ENCODE measurements at places on chromosomes 16 and 17. TPM values are rescaled to one million over a fixed set of nuclear protein-coding genes. Genes with fewer than 3 reads are reported as not detected.
A peak's percentile ranks its signal among the peaks of the same experiment; 100 is the strongest.

GP1BA gene
- total RNA-seq = not detected

ALDH3A1 gene
- total RNA-seq = 0.31 TPM

KLHL10 gene
- not detected for total RNA-seq

HOXB13 gene
- 0.16 TPM for total RNA-seq

ATP2A1 gene
- total RNA-seq = 0.16 TPM

KRT28 gene
- not detected for total RNA-seq

CCL8 gene
- 0.16 TPM for total RNA-seq

DNA sequence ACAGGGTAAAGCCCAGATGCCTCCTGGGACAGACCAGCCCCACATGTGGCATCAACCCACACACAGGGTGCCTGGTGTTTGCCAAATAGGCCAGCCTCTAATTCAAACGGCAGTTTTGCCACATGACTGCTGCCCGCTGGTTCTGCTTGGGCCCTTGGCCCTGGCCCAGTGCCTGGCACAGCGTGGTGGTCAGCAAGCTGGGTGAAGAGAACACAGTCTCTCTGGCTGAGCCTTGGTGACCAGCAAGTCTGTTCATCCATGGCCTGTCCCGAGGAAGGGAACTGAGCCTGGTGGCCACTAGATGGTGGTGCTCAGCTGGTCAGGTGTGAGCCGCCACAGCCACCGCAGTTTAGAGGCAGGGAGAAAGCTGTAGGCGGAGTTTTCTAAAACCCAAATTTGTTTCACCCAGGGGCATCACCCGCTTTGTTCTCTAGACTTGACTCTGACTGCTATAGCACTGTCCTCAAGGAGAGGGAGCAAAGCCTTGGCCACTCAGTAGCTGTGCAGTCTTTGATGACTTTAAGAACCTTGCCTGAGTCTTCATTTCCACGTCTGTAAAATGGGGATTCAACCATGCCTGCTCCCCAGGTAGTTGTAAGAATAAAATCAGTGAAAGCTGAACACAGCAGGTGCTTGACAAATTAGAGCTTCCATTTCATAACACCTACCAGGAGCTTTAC lies 4.7 kb upstream of the GFAP start:
- DNase-seq = peak; percentile 77

DNA sequence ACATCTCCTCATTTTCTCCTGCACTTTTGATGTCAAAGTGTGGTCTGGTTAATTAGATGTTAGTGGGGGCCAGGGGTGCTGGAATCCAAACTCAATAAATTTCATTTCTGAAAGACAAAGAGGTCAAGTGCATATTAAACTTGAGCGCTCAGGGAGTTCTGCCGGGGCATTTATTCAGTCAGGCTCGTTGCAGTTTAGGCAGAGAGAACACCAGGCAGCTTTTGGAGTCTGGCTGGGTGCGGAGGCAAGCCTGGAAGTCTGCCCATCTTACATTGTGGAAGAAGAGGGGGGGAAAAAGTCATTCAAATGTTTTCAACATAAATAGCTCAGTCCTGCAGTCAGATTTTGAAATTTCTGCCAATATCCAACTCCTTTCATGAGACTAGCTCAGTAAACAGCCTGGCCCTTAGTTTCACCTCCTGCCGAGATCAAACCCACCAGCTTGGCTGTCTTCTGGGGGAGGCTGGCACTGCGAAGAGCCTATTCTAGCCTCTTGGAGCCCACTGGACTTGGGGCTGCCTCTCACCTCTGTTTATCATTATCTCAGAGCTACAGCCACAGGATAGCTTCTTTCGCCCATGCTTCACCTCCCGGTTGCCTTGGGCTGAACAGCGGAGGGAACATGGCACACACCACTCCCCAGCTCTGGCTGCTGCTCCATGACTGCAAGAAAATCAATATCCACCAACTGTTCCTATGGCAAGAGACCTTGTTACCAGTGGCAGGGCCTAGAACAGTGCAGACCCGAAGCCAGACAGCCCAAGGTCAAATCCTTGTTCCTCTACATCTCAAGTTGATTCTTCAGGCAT lies 177.4 kb upstream of the CDH5 start:
- DNase-seq = peak; percentile 18

- DNase-seq = no peak
These were observed 29.6 kb upstream of the FOXK2 start for GRCh38 chr17:82489851-82490511.

DNA sequence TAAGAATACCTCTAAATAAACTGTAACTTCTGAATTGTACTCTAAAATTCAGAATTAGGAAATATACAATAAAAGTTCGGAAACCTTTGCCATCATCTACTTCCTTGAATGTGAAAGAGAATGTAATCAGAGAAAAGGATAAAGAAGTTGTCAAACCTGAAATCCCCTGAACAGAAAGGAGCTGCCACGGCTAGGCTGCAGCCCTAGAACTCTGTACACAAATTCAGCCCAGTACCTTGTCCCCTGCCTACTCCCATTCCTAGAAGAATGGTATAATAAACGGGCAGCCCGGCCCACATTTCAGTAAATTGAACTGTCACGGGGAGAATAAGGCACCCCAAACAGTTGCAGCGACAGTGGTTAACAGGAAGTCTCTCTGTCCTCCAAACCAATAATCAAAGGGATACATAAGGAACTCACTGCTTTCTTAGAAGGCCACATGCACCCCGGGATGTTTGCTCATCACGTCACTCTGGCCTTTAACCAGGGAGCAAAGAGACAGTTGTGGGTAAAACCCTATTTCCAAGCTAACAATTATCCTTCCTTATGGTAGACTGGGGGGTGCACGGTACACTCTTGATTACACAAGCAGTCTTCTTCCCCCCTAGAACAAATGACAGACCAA lies 24.3 kb upstream of the RFFL start:
- peak; percentile 43 for DNase-seq

- no peak for DNase-seq
These were observed 823 bp downstream of the NBR1 start for GRCh38 chr17:43171586-43172487.

- DNase-seq = no peak
These were observed 77.9 kb upstream of the TANC2 start for GRCh38 chr17:62888148-62888547.

DNA sequence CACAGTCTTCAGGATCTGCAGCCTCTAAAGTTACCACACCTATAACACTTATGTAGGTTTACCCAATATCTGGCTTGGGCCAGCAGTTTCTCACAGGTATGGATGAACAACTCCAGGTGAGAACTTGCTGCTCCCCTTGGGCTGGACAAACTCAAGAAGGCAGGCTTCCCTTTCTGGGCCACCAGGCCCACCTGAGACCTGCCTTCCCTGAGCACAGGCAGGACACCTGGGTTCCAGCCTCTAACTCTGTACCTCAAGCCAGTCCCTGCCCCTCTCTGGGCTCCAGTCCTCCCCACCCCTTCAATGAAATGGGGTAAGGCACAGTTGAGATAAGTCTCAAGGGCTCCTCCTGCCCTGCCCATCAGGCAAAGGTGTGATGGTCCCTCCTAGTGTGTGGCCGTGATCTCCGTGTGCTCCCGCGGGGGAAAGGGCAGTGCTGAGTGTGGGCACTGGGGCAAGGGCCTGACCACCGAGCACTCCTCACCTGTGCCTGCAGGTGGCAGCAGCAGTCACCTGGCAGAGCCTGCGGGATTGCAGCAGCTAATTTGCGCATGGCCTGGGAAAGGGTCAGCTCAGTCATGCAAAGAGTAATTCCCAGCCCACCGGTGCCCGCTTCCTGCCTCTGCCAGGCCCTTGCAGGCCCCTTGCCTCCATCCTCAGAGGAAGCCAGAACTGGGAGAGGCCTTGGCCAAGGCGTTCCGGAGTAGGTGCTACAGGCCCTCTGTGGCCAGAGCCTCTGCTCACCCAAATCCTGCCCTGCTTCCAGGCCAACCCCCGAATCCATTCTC lies 28.2 kb upstream of the ADGRG1 start:
- no peak for DNase-seq

- DNase-seq = peak; percentile 91
These were observed 45.8 kb upstream of the PVALEF start for GRCh38 chr17:81119223-81120148.

DNA sequence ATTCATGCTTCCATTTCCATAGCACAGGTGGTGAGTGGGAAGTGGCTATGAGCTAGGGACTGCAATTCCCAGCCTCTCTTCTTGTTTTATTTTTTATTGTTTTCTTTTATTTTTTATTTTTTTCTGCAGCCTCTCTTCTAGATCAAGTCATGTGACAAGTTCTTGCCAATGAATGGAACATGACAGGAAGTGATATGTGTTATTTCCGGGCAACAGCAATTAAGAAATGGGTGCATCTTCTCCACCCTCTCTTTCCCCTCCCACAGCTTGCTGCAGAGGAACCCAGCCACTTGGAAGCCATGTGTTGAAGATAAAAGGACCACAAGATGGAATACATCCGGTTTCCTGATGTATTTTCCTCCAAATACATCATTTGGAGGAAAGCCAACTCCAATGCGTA lies 23.6 kb downstream of the IRX5 start:
- DNase-seq = no peak

GRCh38 chr17:60165971-60166370 lies 16.2 kb downstream of the CA4 start:
- DNase-seq = no peak

GRCh38 chr17:41211845-41212466 lies 14.5 kb upstream of the KRTAP9-2 start:
- no peak for DNase-seq

DNA sequence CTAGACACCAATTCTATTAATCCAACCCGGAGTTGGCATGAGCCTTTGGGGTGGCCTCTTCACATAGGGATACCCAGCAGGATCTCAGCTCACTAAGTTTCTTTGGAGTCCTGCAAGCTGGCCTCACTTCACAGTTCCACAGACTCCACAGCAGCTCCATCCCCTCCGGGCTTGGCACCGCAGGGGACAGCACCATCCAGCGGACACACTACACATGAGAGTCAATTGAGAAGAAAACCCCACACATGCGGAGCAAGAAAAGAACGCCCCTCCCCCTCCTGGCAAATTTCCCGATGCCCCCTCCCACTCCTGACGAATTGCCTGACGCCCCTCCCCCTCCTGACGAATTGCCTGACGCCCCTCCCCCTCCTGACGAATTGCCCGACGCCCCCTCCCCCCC lies 31.1 kb downstream of the KLHDC4 start:
- no peak for DNase-seq

DNA sequence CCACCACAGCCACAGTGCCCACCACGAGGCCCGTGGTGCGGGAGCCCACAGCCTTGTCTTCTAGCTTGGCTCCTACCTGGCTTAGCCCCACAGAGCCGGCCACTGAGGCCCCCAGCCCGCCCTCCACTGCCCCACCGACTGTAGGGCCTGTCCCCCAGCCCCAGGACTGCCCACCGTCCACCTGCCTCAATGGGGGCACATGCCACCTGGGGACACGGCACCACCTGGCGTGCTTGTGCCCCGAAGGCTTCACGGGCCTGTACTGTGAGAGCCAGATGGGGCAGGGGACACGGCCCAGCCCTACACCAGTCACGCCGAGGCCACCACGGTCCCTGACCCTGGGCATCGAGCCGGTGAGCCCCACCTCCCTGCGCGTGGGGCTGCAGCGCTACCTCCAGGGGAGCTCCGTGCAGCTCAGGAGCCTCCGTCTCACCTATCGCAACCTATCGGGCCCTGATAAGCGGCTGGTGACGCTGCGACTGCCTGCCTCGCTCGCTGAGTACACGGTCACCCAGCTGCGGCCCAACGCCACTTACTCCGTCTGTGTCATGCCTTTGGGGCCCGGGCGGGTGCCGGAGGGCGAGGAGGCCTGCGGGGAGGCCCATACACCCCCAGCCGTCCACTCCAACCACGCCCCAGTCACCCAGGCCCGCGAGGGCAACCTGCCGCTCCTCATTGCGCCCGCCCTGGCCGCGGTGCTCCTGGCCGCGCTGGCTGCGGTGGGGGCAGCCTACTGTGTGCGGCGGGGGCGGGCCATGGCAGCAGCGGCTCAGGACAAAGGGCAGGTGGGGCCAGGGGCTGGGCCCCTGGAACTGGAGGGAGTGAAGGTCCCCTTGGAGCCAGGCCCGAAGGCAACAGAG lies 10.5 kb downstream of the VASN start:
- no peak for DNase-seq

DNA sequence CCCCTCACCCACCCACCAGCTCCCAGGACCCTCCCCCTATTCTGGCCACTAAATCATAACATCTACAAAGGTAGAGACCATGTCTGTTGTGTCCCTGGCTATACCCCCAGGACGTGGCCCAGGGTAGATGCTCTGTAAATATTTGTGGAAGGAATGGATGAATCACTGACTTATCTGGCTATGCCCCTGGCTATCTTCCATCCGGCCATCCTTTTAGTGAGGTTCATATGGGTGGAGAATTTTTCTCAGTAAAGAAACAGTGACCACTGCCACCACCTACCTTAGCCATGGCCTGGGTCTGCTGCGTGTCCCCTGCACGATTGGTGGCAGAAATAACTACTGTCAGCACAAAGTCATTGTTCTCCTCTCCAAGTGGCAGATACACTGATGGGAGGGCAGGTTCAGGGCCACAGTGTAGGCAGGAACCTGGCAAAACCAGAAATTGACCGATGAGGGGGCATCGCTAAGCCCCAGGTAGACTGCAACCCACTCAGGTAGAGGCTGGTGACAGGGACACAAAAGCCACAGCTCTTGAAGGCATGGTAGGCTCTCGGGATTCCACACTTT lies 63.1 kb upstream of the BCO1 start:
- DNase-seq = no peak

GRCh38 chr16:89261691-89262563 lies 44.4 kb downstream of the ZNF778 start:
- no peak for DNase-seq

DNA sequence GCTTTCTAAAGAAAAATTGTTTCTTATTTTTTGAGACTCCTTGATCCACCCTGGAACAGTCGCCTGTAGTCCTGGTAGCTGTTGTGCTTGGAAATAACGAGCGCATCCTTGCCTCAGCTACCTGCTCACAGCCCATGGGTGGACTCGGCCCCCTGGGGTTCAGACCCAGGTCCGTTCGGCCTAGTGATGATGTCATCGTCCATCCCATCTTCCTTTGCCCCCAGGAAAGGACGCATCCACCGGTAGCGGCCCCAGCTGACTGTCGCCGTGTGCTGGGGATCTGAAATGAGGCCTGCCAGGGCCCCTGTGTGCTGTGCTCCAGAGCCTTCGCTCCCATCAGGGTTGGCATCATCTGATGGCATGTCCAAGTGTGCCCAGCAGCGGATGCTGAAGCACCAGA lies 12.0 kb upstream of the CACNG1 start:
- DNase-seq = no peak

DNA sequence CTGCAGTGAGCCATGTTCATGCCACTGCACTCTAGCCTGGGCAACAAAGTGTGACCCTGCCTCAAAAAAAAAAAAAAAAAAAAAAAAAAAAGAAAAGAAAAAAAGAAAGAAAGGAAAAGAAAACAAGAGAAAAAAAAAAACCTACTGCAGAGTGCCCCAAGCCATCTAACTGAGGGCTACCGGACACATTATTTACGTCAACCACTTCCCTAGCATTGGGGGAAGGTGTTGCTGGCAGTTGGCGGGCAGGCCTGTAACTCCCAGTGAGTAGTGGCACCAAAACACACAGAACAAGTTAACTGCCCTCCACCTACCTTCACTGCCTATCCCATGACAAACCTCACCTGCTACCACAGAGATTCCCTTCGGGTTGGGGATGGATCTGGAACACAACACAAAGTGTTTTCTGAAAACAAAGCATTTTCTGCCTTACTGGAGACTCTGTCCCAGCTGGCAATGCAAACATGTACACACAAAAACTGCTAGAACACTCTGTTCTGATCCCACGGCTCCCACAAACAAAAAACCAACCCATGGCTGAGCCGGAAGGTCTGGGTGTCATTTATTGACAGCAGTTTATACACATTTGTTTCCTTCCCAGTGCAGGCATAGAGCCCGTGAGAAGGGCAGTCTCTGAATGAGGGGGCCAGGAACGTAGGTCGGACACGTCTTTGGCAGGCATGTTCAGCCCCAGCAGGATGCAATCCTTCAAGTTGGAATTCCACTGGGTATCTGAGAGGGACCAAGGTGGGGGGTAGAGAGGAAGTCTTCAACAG lies 11.0 kb downstream of the PHB1 start:
- peak; percentile 18 for DNase-seq
